Chondrocyte (in vitro differentiated cells): ENCODE measurements at places on chromosomes 7 and 10. TPM values are rescaled to one million over a fixed set of nuclear protein-coding genes. Genes with fewer than 3 reads are reported as not detected.

- no peak overlapping the region for H3K27ac ChIP-seq
Observed at GRCh38 chr10:23918839-23919238, 290.1 kb upstream of the KIAA1217 start.

DNA sequence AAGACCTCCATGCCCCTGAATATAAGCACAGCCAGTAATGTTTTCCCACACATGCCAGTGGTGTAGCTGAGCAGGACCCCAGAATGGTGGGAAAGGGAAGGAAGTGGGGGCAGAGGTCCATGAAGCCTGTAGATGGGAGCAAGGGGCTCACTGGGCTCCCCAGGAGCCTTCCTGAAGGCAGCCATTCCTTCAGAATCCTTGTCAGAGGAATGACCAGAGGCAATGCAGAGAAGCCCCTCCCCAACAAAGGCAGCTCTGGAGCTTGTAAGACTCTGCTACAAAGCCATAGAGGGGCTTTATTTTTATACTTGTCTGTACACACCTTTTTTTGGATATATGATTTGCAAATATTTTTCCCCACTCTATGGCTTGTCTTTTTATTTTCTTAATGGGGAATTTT lies 165.0 kb upstream of the TCF7L2 start:
- H3K27ac ChIP-seq = no peak overlapping the region
- no peaks in the 10 kb centered on the region for H3K27me3 ChIP-seq

DNA sequence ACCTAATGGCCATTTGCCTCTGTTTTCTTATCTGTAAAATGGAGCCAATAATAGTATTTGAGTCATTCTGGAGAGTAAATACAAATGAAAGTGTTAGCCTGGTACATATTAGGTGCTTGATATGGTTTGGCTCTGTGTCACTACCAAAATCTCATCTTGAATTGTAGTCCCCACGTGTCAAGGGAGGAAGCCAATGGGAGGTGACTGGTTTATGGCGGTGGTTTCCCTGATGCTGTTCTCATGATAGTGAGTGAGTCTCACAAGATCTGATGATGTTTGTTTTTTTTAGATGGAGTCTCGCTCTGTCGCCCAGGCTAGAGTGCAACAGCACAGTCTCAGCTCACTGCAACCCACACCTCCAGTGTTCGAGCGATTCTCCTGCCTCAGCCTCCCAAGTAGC lies 194.0 kb upstream of the SEMA3E start:
- H3K36me3 ChIP-seq = no peaks in the 10 kb centered on the region
- no peak overlapping the region for H3K4me3 ChIP-seq
- H3K27ac ChIP-seq = no peak overlapping the region
- DNase-seq = no peak
- peaks cover under 1% of the 10 kb centered on the region for H3K4me1 ChIP-seq
- no peaks in the 10 kb centered on the region for H3K27me3 ChIP-seq

Gene CUBN
- total RNA-seq = 0.89 to 1.0 TPM (median 0.92 TPM) in 3 replicates

DNA sequence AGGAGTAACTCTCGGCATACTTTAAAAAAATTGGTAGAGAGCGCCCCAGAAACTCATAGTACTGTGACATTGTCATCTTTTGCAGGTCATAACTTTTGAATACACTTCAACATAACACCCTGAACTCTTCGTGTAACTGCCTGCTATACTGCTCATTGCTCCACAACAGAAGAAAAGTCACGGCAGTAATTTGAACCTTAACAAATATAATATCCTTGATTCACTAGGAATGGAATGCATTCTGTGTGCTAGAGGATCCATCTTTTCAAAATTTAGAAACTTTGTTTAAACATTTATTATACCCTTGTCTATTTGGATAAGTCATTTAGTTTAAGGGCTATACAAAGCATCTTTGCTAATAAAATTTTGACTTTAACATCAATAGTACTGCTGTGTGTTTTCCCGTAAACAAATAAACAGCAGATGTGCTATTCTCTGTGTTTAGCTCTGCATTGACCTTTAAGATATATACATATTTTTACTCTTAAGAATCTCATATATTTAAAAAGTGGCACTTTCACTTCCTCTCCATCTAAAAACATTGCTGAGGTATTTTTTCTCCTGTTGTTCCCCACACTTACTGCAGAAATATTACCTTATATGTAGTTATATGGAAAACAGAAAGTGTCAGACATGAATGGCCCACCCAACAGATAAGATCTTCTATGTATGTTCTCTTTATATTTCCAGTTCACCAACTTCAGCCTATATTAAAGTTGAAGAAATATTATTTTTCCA lies 217.6 kb upstream of the TMEM229A start:
- H3K27ac ChIP-seq = no peak overlapping the region
- H3K4me3 ChIP-seq = no peak overlapping the region
- peaks cover 2% of the 10 kb centered on the region for H3K36me3 ChIP-seq
- H3K4me1 ChIP-seq = peaks cover 32% of the 10 kb centered on the region
- no peaks in the 10 kb centered on the region for H3K27me3 ChIP-seq

DNA sequence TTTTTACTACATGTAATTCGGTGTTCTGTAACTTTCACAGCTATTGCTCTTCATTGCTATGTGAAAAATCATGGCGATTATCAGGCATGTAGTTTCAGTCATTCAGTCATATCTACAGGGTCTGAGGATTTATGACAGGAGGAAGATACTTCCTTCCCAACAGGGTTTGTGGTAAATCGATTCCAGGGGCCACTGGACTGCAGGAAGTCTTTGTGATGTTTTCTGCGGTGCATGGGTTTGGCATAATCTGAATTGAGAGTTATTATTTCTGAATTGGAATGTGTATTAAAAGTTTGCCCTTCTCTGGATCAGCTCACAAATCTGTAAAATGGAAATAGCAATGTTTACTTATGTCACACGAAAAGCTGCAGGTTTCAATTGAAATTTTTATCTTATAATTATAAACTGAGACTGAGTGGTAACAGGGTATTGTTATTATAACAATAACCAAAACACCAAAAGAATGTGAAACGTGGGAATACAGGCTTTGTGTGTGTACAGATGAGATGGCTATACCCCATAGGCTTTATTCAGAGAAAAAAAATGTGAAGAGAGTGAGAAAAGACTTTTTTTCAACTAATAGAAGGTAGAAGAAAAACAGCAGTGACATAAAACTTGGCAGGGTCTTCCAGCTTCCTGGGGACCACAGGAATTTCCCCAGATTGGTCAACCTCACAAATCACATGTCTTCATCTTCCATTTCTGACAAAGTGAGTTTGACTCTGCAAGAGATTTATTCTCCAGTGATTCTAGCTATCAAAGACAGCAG lies 307.7 kb upstream of the NFE2L3 start:
- no peak for DNase-seq
- no peaks in the 10 kb centered on the region for H3K27me3 ChIP-seq
- H3K27ac ChIP-seq = peak overlapping the region; percentile 90
- no peak overlapping the region for H3K4me3 ChIP-seq
